ENCODE measurements at places on chromosomes 1 and 21. TPM values are rescaled to one million over a fixed set of nuclear protein-coding genes. Genes with fewer than 3 reads are reported as not detected.

Gene RBP7
- 5.1 TPM for total RNA-seq

Gene ZNF687
- total RNA-seq: 13.8 TPM

Gene FABP3
- total RNA-seq: not detected

Gene LAMC2
- total RNA-seq: 17.5 TPM

Gene TP73
- 0.90 TPM for total RNA-seq

Gene ADGRL4
- total RNA-seq: not detected

Gene PADI2
- 0.84 TPM for total RNA-seq

Gene ATAD3A
- total RNA-seq: 35.9 TPM

Gene TMEM54
- 27.0 TPM for total RNA-seq

Gene PPIAL4G
- not detected for total RNA-seq

Gene S100A12
- total RNA-seq: not detected

Gene ATAD3C
- not detected for total RNA-seq

Gene S100A7A
- not detected for total RNA-seq

Gene KRTAP10-2
- not detected for total RNA-seq

Gene SYTL1
- total RNA-seq: 0.63 TPM

Gene BSND
- not detected for total RNA-seq

Gene SMIM1
- total RNA-seq: 1.4 TPM

Gene KCNAB2
- 8.2 TPM for total RNA-seq

Gene HMGN2
- 315 TPM for total RNA-seq

Gene EPHA8
- 0.05 TPM for total RNA-seq

Gene MAN1C1
- total RNA-seq: 0.96 TPM

Gene B3GALT5
- total RNA-seq: 0.18 TPM

Gene WLS
- total RNA-seq: 19.8 TPM

Gene GJB5
- 0.15 TPM for total RNA-seq

Gene CLCN6
- 5.5 TPM for total RNA-seq

Gene ADGRL2
- total RNA-seq: 7.3 TPM

Gene GREM2
- total RNA-seq: 0.09 TPM

Gene MROH7
- total RNA-seq: not detected

Gene ZNF436
- 5.0 TPM for total RNA-seq

Gene HSF2BP
- 2.4 TPM for total RNA-seq

Gene BMP8A
- total RNA-seq: 0.07 TPM

Gene LIN28A
- not detected for total RNA-seq
